Naive B cell (primary cell): ENCODE measurements at places on chromosomes 2 and 18.

GRCh38 chr2:64325852-64326577 lies 127.9 kb upstream of the LGALSL start:
- peak; percentile 24 for DNase-seq

- DNase-seq, result no peak
Observed at GRCh38 chr2:168685600-168686451, 116.6 kb upstream of the NOSTRIN start.

- no peak for DNase-seq
Observed at GRCh38 chr2:238042849-238043584, 17.8 kb upstream of the SCLY start.

DNA sequence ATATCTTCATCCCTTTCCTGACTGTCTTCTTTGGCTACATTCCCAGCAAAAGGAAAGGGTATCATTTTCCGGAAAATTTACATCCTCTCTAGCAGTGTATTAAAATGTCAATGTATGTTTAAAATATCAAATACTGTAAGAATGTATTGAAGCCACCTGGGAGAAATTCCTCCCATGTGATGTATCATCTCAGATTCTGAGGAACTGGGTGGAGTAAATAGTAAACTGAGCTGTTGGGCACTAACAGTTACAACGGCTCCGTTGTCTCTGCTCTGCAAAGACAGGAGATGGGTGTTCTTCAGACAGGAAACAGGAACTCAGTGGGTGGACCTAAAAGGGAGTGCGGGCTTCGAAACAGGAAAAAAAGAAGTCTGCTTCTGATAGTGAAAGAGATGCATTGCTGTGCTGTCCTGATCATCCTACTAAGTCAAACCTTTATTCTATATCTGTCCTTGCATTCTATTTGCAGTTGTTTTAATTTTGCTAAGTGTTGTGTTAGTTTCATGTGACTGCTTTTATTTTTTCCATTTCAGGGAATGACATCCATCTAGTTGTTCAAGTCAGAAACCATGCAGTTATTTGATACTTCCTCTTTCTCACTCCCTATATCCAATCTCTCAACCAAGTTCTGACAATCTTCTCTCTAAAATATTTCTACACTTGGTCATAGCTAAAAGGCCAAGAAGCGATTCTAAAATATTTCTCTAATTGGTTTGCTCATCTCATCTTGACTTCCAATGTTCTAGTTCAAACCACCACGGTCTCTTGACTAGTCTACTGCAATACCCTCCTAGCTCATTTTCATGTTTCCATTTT lies 19.4 kb downstream of the DOK1 start:
- DNase-seq, result peak; percentile 41

DNA sequence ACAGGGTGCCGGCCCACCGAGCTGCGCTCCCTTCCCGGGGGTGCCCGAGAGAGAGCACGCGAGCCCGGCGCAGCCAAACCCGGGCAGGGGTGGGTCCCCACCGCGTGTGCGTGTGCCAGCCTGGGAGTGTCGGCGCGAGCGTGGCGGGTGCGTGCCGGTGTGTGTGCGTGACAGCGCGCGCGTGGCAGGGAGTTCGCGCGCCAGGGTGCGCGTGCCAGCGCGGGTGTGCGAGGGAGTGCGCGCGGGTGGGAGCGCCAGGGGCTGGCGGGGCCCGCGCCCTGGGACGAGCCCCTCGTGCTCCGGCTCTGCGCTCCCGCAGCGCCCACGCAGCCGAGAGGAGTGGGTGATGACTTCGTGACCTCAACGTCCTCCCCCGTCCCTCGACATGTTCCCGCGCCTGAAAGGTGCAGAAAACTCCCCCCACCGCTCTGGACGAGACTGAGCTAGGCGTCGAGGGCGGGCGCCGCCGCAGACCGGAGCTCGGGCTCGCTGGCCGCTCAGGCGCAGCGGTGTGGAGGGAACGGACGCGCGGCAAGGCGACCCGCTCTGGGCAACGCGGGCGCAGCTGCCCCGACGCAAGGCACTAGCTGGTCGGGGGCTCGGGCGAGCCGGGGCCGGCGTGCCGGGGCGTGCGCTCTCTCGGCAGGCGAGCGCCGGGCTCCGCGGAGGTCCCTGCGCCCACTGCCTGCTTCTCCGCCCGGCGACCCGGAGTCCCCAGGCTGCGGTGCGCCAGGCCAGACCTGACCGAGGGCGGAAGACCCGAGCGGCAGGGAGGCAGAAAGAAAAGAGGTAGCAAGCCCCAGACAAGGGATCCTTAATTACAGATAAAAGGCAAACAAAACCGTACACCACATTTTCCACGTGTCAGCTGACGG lies 582.8 kb downstream of the ZEB2 start:
- DNase-seq, result peak; percentile 3

DNA sequence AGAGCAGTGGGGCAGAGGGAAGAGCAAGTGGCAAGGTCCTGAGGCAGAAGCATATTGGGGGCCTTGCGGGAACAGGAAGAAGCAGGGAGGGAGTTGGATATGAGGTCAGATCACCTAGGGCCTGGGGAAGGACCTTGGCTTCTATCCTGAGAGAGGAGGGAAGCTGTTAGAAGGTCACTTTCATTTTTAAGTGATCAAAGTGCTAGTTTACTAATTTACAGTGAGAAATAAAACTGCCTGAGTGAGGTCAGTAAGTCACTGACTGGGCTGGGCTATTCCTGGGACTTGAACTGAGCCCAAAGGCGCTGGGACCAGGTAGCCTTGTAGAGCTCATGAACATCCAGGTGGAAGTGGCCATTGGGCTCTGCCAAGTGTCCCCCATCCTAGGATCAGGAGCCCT lies 76.6 kb upstream of the B3GNT7 start:
- no peak for DNase-seq

DNA sequence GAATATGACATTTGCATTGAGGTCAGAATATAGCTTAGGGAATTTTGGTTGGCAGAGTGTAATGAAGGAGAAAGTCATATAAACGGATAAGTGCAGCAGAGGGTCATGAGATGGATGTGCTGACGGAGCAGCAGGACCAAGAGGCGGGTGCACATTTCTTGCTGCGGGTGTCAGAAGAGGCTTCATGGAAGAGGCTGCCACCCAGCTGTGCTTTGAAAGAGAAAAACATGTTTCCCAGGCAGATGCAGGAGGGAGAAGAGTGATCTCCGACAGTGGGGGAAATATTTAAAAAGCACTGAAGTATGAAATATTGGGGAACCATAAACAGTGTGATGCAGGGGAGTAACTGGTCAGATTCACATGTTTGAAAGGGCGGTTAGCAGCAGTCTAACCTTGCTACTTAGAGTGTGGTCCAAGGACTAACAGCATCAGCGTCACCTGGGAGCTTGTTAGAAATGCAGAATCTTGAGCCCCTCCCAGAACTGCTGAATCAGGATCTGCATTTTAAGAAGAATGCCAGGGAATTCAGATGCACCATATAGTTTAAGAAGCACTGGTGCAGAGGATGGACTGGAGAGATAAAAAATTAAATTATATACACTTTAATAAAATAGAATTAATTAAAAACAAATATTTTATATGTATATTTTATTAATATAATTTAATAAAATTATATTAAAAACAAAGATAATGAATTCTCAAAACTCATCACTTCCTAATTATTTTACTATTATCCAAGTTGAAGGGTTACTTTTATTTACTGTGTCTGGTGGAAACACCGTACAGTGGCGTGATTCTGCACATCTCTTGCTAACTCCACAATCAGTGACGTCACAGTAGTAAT lies 36.1 kb upstream of the SCYGR1 start:
- no peak for DNase-seq
